ENCODE measurements at places on chromosomes 16 and 17. TPM values are rescaled to one million over a fixed set of nuclear protein-coding genes. Genes with fewer than 3 reads are reported as not detected.

Gene ASB16
- 0.34 TPM for total RNA-seq

DNA sequence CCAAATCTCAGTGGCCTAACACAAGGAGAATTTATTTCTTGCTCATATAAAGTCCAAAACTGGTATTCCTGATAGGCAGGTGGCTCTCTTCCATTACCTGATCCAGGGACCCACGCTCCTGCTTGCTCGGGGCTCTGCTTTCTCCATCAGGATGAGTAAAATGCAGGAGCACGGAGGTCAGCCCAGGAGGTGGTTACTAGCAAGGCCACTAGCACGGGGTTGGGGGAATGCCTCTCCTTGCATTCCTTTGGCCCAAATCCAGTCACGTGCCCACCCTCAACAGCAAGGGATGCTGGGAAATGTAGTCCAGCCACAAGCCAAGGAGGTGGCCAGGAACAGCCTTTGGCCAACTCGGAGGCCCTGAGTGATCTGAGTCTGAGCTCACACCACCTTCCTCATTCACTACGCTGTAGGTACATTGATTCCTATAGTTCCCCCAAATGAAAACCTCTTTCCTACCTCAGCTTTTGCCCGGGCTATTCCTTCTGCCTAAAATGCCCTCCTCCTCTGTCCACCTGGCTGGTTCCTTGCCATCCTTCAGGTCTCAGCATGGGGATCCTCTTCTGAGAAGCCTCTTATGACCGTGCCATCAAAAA lies 38.3 kb upstream of the HAPSTR1 start:
- no peak for DNase-seq

DNA sequence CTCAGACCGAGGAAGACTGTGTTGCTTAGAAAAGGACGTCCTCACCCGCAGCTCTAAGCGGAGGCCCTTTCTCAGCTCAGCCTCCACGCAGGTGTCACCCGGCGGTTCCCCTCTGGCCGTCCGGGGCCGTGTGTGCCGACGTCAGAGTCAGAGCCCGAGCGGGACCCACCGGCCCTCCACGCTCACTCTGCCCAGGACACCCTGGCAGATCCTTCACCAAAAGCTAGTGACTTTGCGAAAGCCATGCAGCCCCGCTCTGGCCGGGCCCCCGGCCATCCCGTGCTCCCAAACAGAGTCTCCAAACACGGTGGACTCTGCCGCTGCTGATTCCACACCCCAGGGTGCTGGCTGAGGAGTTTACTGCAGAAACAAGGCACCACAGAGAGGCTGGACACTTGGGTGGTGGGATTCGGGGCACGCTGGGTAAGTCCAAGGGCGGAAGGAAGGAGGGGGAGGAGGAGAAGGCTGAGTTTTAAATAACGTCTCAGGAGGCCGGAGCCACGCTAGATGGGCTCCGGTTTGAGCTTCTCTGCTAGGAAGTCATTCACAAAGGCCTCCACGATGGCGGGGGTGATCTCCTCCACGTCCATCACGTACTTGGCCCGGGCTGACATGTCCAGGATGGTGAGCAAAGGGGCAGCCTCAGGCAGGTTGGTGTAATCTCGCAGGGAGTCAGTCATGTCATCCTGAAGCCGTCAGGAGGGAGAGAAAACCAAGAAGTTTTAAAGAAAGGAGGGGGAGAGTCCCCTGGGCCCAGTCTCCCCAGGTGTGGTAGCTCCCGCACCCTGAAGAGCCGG lies 18.5 kb downstream of the MRM3 start:
- no peak for DNase-seq

- no peak for DNase-seq
Observed at GRCh38 chr16:54748611-54749190, 182.0 kb upstream of the IRX5 start.
